ENCODE measurements at places on chromosomes 2 and 18.

DNA sequence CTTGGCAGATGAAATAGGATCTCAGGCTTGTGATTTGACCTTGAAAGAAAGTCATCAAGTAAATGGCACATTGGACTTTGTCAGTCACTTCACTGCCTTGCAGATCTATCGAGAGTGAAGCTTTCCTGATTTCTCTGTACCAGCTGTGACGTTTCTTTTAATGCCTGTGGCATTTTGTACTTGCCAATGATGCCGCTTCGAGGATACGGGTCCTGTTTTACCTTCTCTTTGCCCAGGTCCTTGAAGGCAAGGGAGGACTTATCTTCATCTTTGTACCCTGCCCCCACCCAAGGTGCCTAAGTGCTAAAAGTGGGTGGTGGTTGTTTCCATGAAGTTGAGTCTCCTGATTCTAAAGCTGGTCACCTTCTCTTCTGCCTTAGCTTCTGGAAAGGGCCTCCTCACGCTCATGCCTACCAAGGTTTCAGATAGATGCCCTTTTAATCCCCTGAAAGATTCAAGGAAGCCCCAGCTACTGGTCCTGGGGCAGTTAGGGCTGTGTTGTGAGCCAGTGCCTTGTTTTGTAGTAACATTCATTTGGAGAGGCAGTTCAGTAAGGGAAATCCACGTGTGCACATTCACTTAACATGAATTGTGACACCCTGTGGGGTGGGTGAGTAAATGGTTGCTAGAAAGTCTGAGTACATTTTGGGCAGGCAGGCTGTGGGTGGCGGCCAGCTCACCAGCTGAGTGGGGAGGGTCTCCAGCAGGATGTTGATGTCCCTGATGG is 6.1 kb downstream of the LBH start:
- DNase-seq, result no peak

- DNase-seq, result no peak
Measured at GRCh38 chr18:6021306-6022073, 126.2 kb upstream of the TMEM200C start.

DNA sequence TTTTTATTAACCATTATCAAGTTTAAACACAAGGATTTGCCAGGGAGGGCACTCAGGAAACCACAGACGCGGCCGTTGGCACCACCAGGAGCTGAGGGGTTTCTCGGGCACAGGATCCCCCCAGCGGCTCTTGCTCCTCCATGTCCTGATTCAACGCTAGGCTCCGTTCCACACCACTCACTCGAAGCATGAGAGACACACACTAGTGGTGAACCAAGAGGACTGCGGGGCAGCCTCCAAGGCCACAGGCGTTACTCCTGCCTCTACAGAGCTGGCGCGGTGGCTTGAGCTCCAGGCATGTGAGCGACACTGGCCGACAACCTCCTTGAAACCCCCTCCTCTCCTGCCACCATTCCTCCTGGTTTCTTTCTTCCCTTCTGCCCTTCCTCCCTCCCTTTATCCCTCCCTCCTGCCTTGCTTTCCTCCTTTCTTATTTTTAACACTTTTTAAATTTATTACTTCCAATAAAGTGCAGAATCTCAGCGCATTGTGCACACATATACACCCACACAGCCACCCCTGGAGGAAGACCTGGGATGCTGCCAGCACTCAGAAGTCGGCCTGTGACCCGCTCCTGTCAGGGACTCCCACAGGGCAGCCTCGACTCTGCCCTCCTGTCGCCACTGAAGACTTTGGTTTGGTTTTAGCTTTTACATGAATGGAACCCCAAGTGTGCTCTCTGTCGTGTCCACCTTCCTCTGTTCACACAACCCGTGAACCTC is 21.7 kb downstream of the COX7A2L start:
- no peak for DNase-seq

DNA sequence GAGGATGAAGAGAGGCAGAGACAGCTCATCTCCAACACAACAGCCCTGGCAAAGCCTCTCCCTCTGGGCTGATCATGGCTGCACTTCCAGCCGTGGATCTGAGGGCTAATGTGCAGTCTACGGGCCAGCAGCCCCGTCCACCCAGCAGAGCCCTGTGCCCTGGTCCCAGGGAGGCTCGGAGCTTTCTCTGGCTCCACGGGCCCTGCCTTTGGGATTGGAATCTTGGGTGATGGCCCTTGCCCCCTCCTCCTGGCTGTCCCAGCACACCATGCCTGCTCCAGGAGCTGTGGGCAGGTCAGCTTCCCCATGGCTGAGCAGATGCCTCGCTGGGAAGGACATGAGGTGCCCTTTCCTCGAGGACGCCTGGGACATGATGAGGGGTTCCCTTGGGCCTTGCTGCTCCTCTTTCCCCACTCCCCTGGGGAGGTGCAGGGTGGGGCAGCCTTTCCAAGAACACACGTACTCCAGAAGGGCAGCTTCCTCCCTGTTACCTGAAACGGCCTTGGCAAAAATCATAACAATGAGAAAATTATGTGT is 66.9 kb downstream of the C18orf63 start:
- DNase-seq, result no peak

DNA sequence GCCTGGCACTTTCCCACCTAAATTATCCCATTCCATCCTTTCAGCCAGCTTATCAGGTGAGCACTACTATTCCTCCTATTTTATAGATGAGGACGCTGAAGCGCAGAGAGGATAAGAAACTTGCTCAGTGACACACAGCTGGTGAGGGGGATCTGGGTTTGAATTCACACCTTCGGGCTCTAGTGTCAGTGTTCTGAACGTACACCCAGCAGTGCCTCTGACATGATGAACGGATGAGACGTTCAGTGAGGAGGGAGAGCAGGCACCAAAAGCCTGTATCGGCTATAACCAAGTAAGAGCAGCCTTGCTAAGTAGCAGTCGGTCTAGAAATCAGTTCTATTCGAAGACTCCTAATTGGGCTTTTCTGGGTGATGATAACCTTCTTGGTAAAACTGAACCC is 167.0 kb downstream of the ASB1 start:
- DNase-seq, result no peak

GRCh38 chr2:124147552-124147951 is 122.5 kb downstream of the CNTNAP5 start:
- no peak for DNase-seq

DNA sequence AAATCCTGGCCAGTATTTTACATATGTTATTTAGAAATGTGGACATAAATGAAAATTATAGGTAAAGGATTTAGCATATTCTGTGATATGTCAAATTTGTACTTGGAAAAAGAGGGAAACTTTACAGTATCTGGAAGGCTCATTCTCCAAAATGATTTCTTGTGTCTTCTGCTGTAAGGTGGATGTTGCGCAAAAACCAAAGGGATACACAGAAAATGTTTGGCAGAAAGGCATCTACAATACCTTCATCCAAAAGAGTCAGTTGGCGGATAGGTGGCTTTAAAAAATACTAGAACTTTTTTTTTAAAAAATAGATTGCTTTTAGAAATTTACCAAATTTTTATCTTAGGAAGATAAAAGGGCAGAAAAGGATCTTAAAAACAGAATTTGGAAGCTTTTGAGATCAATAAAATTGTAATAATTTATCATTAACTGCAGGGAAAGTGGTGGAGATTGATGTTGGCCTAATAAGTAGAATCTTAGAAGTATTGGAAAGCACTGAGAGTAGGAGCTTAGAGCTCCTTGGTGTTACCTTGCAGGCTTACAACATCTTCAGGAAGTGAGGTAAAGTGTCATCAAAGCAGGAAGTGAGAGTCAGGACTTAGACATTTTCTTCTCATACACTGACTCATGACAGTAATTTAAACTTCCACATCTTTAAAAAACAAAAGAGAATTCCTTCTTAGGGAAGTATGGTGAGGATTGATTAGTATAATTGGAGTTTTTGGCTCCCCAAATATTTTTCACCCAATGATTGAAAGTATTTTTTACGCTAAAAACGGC is 2.1 kb downstream of the NABP1 start:
- DNase-seq, result no peak

DNA sequence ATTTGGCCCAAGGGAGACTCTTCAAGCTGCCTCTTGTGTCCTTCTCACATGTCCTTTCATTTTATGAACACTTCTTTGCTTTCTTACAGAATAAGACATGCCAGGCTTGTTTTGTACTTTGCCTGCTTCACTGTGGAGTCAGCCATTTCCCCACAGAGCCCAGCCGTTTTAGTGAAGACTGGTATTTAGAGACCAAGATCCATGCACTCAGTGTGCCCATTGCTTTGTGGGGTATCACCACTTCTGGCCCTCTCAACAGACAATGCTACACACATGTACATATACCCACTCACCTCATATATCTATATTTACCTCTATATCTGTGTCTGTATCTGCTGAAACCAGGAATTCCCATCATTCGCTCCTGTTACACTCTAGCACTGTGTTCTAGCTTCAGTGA is 74.1 kb downstream of the FARP2 start:
- no peak for DNase-seq

GRCh38 chr2:231679908-231680284 is 28.4 kb upstream of the PTMA start:
- DNase-seq, result no peak

GRCh38 chr2:156332284-156332533 is 312 bp downstream of the NR4A2 start:
- DNase-seq, result no peak

DNA sequence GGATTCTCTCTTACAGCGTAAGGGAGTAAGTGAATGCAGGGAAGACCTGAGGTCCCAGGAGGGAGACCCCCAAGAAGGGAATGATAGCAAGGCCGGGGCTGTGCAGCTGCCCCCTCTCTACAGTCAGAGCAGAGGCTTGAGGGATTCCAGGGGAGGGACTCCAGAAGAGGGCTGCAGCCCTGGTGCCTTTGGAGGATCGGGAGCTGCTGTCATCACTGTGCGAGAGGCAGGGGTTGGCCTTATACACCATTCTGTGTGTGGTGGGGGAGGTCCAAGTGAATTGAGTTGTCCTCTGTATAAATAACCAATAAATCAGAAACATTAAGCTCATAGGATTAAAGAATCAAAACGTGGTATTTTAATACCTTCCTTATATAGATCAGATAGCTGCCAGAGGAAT is 114.9 kb downstream of the GLI2 start:
- no peak for DNase-seq

GRCh38 chr2:108978709-108979111 is 10.3 kb downstream of the EDAR start:
- no peak for DNase-seq

DNA sequence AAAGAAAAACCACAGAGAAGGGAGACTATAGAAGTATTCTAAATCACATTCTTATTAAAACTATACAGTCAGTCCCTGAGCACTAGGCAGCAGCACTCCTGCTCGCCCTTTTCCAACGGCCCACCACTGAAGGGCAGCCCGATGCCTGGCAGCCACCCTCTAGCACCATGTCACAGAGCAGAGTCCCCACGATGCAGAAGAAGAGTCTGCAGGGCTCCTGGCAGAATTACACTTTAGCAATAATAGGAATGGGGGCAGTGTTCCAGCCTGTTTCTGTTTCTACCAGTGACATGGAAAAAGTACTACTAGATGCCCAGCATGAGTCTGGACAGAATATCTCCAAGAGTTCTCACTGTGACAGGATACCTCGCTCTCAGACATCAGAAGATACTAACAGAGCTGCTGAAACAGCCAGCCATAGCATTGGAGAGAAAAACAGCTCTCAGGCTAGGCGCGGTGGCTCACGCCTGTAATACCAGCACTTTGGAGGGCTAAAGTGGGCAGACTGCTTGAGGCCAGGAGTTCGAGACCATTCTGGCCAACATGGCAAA is 87.6 kb downstream of the C2orf74 start:
- no peak for DNase-seq

- DNase-seq, result no peak
Measured at GRCh38 chr2:201021914-201022313, 49.6 kb downstream of the HYCC2 start.

- DNase-seq, result no peak
Measured at GRCh38 chr18:24055878-24056277, 41.3 kb downstream of the TTC39C start.

GRCh38 chr2:237692601-237693290 is 65.4 kb downstream of the LRRFIP1 start:
- DNase-seq, result no peak

DNA sequence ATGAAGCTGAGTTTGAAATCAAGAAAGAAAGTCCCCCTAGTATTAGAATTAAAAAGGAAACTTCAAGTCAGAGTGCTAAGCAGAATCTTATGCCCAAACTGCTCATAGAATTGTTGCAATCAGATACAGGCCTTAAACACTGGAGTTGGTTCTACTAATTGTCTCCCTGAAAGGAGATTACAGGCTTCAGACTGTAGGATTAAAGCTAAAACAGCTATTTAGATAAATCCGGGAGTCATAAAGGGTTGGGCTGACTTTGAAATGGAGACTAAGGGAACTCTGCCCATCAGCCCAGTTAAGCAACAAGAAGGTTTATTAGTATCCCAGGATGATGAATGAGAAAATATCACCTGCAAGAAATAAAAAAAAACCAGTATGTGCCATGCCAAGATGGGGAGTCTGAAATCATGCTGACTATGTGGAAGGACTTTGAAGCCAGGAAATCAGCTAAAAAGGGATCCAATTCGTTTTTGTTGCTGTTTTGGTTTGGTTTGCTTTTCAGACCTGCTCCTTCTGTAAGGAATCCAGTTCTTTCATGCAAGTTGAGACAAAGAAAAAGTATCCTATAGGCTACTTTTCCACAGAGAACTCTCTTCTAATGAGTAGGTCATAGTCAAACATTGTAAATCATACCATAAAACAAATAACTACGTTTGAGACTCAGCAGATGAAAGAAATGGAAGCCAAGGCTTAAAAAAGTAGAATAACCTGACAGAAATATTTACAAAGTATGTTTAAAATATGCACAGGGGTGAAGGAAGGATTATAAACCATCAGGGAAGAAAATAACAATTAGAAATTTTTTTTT is 37.6 kb upstream of the MSTN start:
- DNase-seq, result no peak

DNA sequence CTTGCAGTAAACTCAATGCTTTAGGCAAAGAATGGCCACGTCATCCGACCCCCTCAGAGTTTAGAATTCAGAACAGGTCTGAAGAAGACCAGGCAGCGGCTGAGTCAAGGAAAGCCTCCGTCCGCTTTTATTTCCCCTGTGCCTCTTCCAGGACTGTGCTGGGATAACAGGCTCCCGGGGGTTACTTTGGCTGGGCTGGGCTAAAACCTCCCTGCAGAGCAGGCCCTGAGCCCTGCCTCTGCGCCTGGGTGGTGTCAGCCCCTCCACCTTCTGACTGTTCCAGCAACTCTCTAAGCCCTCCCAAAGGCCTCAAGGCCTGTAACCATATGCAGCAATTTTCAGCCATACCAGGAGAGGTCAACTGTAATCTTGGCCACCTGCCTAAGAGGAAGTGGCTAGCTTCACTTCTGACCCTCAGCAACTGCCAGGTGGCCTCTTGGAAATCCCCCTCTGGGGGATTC is 166.5 kb downstream of the RPIA start:
- DNase-seq, result no peak

GRCh38 chr2:196119926-196120325 is 51.3 kb upstream of the DNAH7 start:
- DNase-seq, result no peak

DNA sequence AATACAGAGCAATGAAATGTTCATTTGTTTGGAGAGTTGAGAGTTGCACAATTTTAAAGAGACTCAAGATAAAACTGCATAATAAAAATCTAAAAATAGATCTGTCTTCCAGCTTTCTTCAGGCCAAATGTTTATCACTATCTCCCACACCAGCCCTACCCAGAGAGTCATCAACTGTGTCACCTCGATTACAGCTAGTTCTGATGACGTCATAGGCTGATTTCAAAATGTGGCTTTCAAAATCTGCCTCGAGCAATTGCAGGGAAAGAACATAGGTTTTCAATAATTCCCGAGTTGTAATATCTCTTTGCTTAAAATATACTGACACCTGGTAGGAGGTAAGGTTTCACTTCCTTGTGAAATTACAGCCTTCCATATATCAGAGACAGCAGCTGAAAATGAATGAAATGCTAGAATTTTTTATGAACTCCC is 677.6 kb upstream of the ID2 start:
- no peak for DNase-seq

- no peak for DNase-seq
Measured at GRCh38 chr2:33496726-33497125, 20.3 kb downstream of the RASGRP3 start.

Data from GM12892 (cell line).